ENCODE measurements at places on chromosomes 4 and X. TPM values are rescaled to one million over a fixed set of nuclear protein-coding genes. Genes with fewer than 3 reads are reported as not detected.

DNA sequence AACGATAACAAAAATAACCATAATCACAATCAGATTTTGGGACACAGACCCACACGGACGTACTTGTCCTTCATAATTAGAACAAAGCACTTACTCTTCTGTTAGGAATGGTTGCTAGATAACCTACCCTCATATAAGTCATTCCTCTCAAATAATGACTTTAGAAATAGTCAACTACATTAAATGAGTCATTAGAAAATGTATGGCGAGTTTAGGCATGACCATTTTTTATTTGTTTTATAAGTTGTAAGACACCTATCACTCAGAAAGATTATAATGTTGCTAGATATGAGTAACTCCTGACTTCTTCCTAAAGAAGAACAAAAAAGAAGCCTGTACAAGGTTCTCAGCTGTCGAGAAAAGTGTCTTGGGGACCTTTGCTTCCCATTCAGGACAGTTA lies 1637.5 kb upstream of the PCDH7 start:
- no peak for ATAC-seq

- no peak for ATAC-seq
These were observed 1774.8 kb downstream of the ARAP2 start for GRCh38 chr4:34469516-34469915.

- ATAC-seq, result peak; percentile 33
These were observed 419.9 kb downstream of the SPRY1 start for GRCh38 chr4:123816462-123816861.

Gene MAP7D3
- 4.8 TPM for total RNA-seq

DNA sequence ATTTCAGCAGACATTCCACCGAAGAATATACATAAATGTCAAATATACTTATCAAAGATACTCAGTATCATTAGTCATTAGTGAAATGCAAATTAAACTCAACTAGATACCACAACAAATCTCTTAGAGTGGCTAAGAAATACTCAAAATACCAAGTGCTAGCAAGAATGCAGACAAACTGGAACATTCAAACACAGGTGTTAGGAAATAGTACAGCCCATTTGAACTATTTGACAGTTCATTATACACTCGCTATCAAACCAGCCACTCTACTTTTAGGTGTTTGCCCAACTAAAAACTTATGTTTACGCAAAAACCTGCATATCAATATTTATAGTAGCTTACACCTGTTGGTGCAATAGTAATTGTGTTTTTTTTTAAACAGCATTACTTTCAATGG lies 8.8 kb downstream of the ADAM29 start:
- ATAC-seq, result no peak

Gene TBC1D1
- total RNA-seq, result 11.4 TPM

DNA sequence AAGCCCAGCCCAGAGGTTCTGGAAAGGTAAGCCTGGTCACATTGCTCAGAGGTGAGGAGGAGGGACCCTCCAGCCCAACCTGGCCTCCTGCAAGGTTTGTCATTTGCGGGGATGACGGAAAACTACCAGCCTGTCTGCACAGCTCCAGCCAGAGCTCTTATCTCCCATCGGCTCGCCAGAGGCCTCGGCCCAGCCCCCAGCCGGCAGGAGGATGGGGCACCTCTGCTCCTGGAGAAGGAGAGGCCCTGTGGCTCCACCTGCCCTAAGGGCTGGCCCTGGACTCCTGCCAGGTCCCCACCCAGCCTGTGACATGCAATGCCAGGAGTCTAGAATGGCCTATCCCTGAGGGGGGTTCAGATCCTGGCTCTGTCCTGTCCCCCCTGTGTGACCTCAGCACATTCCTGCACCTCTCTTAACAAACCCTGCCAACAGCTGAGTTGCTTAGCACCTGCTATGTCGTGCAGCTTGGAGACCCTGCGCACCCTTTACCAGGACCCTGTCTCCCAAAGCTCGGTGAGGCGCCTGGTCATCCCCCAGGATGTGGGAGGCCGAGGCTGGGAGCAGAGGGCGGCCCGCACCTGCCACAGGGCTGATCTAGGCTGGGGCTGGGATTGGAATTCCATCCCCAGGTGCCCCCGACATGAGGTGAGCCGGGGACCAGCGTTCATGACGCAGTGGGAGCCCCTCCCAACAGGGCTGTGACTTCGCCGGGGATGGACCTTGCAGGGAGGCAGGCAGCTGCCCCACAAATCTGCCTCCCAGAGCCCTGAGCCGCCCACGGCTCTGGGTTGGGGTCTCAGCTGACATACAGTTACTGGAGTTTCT lies 14.4 kb downstream of the ADRA2C start:
- ATAC-seq, result no peak

DNA sequence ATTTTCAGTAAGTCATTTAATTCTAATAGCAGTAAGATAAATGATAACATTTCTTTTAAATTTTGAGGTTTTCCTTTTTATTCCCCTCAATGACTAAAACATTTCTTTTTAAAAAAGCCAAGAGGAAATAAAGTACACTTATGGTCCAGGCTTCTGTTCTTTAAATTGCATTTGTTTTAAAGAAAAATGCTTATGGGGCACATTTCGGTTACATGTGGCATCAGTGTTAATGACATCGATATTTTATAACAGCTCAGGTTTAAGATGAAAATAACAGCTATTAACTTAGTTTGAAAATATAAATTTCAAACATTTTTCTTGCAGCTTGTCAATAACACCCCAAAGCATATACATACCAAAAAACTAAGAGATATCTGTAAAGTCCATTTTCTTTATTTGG lies 1161.1 kb downstream of the PCDH18 start:
- ATAC-seq, result no peak

DNA sequence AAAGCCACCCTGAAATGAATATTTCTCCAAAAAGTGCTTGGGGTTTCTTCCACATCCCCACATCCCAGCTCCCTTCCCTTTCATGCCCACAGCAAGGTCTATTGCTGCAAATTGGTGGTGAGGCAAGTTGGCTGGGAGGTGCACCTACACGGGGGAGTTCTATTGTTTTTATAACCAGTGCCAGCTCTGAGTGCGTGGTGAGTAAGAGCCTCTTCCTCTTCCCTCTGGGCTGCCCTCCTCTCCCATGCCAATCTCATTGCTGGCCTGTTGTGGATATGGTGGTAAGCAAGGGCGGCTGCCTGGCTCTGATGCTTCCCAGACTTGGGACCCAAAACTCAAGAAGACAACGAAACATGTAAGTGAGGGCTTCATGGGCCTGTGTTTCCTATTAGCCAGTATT lies 204.3 kb downstream of the SHROOM3 start:
- peak; percentile 68 for ATAC-seq

Gene GPAT3
- total RNA-seq, result 9.8 TPM

Gene MAP9
- total RNA-seq, result 1.7 TPM

DNA sequence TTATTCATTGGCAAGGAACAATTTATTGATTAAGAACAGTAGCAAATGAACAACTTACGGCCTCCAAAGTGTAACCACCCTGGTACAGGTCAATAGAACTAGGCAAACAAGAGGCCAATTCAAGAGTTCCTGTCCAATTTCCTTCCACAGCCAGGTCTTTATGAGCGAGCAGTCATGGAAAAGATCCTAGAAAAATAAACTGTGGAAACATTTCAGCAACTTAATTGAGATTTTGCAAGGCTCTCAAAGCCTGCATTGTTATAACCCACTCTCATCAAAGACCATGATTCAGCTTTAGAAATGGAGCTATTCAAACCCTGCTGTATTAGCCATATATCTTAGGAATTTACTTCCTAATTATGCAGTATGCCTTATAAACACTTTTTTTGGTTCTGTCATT lies 43.6 kb downstream of the UNC5C start:
- no peak for ATAC-seq

DNA sequence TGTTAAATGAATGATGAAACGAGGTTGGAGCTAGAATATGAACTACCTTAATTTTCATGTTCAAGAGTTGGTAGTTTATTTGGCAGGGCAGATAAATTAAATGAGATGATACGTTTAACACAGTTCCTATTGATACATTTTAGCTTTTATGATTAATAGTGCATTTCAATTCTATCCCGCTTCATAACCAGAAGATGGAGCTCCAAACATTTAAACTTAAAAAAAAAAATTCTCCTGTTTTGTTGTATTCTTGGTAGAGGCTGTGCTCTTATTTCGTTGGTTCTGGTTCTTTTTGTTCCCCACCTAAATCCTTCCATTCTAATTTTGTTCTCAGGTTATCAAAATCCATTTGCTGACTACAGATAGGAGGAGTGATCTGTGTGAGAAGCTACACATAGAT lies 71.8 kb upstream of the PTPN13 start:
- peak; percentile 35 for ATAC-seq

- no peak for ATAC-seq
These were observed 305.4 kb upstream of the F9 start for GRCh38 chrX:139224953-139225665.

DNA sequence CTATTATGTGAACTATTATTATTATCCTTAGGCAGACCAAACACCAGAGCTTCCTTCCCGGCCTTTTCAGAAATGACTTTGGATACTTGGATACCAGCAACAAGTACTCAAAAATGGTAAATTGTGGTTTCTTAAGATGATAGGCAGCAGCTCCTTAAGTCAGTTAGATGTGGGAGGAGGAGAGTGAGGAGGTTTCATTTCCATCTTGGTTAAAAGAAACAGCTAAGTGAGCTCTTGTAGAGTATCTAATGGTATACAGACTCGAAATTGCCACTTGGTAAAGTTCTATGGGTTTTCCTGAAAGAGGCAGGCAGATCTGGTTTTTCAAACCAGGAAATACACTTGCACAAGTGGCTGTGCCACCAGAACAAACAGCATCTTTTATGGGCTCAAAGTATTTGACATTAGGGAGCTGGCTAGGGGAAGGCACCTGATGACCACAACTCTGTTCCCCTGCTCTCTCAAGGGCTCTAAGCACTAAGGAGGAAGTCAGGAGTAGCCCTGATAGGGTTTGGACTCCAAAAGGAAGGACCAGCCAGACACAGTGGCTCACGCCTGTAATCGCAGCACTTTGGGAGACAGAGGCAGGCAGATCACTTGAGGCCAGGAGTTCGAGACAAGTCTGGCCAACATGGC lies 130.9 kb downstream of the TMEM164 start:
- ATAC-seq, result peak; percentile 36

DNA sequence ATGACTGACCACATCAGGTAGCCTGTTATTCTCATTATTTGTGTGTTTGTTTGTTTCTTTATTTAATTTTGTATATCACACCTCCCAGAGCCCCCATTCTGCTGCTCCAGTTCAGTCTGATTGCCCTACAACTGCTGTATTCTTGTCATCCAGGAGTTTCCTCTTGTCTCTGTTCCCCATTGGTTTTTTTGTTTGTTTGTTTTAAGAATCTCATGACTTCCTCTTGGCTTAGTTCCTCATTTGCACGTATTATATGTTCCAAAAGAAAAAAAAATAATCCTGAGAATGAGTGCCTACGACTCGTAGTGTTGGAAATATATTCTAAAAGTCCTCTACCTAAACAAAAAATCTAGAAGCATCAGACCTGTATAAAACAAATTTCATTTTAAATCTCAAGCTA lies 142.3 kb upstream of the SLIT2 start:
- ATAC-seq, result no peak

- no peak for ATAC-seq
These were observed 1114.7 kb upstream of the PABPC4L start for GRCh38 chr4:135316266-135316779.

DNA sequence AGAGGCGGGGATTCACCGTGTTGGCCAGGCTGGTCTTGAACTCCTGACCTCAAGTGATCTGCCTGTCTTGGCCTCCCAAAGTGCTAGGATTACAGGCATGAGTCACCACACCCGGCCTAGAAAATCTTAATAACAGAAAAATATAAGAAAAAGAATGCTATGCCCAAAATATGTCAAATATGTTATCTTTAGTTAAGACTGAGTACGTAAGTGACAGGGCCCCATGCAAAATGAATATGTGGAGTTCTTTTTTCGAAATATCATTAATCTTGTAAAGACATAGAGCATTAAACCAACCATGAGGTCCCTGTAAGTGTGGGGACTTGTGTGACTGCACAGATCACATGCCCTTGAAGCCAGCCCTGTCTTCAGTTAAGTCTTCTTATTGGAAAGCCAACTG lies 8.9 kb upstream of the ZNF518B start:
- no peak for ATAC-seq

Gene C1QTNF7
- 0.52 TPM for total RNA-seq
